ENCODE measurements at places on chromosomes 7 and 10.

DNA sequence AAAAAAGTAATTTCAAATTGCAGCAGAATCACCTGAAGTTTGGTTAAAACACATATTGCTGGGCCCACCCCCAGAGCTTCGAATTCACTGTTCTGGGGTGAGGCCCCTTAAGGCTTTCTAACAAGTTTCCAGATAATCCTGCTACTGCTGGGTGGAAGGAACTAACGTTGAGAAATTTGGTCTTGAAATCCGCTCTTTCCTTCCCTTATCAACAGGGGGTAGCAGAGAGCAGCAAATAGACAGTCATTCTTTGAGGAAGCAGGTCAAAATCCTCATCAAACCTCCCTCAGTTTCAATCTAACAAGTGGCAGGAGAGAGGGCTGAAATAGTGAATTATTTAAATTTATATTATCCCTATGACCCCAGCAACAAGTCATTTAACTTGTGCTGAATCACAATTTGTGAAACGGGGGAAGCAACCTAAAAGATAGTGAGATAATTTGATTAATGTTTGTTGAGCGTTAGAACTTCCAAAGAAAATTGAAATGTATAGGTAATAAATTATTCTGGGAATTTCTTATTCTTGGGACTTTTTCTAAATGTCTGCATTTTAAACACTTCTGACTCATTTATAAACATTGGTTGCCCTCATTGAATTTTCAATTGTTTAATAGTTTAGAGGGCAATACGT lies 21.7 kb upstream of the MALSU1 start:
- DNase-seq, result no peak

DNA sequence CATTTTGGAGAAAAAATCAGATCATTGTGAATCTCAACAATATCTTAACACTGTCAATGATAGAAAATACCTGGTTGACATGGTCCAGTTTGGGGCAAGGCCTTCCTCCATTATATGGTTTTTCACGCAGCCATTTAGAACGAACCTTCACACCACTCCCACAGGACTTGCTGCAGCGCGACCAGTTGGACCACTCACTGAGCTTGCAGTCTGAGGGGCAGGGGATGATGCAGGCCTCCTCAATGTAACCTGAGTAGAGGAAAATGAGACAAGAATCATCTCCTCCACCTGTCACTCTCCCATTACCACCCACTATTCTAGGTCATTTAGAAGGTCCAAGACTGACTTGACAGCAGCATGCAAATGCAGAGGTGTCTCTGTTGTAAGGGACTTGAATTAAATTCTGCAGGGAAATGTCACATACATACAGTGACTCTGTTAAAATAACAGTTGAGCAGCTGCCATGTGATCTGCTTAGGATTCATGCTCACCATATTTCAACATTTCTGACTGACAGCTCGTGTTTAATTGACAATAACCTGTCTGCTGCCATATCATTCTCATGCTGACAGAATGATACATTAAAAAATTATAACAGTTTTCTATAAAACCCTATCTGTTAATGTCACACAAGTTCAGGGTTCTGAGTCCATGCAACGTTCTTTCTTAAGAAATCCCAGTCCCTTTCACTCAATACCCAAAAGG lies 403.0 kb downstream of the THSD7A start:
- no peak for DNase-seq

- no peak for DNase-seq
Observed at GRCh38 chr10:125592897-125593296, 90.1 kb downstream of the TEX36 start.

DNA sequence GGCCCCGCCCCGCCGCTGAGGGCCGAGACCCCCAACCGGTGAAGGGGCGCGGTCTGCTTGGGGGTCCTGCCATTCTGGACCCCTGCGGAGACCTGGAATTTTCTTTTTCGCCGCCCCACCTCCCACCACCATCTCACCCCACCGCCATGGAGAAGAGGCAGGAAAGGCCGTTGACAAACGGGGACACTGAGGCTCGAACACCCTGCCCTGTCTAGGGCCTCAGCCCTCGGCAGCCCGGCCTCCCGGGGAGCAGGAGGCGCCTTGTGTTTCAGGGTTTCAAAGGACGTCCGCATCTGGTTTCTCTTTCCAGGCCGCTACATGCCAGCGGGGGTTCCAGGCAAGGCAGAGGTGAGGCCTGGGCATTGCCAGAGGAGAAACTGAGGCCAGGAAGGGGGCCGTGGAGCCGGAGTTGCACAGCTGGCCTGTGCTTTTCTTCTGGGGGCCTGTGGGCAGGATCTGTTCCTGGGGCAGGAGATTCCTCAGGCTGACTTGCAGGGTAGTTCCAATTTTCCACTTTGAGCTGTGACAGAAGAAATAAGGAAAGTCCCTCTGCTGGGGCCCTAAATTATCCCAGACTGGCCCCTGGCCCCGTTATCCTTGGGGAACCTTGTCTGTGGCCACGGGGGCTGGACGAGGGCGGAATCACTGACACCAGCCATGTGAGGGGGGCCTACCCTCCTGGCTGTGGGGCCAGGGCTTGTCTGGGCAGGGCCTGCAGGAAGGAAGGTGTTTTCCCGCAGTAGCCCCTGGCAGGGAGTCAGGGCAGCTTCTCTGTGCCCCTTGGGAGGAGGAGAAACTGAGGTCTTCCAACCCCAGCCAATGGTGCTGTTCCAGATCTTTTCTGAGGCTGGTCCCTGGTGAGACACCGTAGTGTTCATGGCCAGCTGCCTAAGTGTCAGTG lies 900 bp upstream of the MICALL2 start:
- DNase-seq, result no peak

GRCh38 chr10:8051109-8051821 lies 3.2 kb upstream of the GATA3 start:
- no peak for DNase-seq

GRCh38 chr7:22429386-22429785 lies 70.6 kb downstream of the STEAP1B start:
- no peak for DNase-seq

GRCh38 chr10:70254778-70255328 lies 21.6 kb upstream of the PPA1 start:
- DNase-seq, result no peak

GRCh38 chr10:34507217-34507616 lies 307.9 kb downstream of the PARD3 start:
- DNase-seq, result no peak

DNA sequence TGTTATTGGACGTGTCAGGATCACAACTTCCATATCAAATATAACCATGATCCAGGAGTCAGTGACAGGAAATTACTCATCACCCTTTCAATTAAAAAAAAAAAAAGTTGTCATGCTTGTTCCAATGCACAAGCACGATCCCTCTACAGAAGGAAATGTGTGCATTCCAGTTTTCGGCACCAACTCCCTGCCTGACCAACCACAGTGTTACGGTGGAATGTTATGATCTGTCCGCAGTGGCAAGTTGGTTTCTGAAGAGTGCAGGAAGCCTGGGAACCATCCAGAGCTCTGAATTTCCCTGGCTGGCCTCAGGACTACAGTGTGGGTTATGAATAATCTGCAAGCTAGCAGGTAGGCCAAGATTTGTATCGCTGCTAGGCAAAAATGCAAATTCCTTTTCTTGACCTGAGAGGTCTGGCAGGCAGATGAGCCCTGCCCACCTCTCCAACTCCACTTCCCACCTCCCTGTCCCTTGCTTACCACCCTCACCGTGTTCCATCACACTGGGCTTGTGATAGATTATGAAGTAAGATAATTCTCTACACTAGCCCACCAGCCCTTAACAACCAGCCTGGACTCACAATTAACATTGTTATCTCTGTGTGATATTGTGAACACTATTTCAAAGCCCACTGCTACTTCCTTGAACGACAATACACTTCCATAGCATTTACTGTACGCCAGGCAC lies 20.4 kb downstream of the FRMPD2 start:
- DNase-seq, result no peak

GRCh38 chr10:10610171-10610570 lies 407.5 kb upstream of the CELF2 start:
- DNase-seq, result no peak

DNA sequence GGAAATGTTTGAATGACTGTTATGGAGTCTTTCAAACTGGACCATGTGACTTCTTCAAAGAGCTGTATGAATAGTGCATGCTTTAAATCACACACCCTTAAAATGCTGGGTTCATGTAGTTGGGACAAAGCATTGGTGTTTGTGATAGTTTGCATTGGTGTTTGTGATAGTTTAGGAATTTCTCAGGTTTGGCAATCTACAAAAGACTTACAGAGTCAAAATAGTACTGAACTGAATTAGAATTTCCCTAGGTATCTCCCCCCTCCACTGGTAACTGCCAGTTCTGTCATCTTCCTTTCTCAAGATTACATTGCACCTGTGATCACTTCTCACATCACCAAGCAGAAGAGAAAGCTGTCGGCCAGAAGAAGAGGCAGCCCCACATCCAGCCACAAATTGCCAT lies 261.1 kb downstream of the GATA3 start:
- DNase-seq, result no peak

DNA sequence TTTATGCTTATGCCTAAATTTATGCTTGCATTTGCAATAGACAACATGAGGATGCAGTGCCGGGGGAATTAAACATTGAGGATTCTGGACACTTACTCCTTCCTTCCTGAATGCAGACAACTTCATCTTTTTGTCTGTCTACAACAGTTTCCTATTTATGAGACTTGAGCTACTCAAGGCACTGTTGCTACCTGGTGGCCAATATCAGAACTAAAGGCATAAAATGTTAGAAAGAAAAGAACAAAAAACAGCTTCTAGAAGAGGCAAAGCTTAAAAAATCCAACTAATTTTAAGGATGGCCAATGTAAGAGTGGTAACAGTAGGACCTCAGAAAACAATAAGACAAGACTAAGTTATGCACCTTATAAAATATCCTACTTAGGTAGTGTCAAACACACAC lies 144.5 kb upstream of the PTN start:
- DNase-seq, result no peak

- no peak for DNase-seq
Observed at GRCh38 chr7:134477954-134478353, 19.1 kb upstream of the AKR1B1 start.

DNA sequence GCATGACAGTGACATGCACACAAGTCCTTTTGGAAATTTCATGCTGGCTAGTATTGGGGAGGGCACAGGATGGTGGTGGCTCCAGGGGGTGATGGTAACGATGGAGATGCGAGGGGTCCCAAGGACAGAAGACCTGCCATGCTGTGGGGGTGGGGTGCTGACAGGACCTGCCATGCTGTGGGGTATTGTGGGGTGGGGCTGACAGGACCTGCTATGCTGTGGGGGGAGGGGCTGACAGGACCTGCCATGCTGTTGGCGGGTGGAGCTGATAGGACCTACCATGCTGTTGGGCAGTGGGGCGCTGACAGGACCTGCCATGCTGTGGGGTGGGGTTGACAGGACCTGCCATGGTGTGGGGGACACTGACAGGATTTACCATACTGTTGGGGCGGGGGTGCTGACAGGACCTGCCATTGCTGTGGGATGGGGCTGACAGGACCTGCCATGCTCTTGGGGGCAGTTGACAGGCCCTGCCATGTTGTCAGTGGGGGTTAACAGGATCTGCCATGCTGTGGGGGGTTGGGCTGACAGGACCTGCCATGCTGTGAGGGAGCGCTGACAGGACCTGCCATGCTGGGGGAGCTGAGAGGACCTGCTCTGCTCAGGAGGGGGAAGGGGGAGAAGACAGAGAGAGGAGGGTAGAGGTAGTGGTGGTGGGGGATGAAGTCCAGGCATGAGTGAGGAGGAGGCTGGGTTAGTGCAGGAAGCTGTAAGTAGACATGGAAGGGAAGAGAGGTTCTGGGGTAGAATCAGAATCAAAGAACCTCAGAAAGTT lies 36.2 kb upstream of the RET start:
- DNase-seq, result no peak

GRCh38 chr7:139360210-139360947 lies 685 bp downstream of the LUC7L2 start:
- DNase-seq, result peak; percentile 98

DNA sequence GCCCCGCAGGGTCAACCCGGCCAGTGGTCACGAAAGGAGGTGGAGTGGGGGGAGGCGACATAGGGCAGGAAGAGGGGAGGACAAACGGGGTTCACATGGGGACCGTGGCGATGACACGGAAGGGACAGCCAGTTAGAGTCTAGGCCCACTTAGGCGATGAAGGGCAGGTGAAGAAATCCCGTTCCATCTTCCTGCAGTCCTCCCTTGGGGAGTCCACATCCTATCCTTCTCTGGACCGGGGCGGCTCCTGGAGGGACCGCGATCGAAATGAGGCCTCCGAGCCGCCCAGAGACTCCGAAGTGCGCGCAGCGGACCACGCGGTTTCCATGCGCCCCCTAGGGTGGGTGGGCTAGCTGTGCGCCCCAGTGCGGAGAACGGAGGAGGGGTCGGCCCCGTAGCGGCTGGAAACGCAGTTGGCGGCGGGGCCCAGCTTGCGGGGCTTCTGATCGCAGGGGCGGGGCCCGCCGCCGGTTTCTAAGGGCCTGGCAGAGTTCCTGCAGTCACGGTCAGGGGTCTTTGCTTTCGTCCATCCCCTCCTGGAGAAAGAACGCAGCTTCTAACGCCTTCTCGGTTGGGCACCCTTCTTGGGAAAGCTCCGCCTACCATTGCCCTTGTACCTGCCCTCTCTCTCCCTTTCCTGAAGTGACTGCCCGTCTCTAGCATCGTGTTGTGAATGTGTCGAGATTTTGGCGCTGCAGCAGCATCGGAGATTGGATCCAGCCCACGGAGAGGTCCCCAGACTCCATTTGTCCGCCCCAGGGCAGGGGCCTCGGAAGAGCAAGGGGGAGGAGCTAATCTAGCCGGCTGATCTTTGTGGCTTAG lies 17.9 kb upstream of the TMEM225B start:
- DNase-seq, result peak; percentile 65

DNA sequence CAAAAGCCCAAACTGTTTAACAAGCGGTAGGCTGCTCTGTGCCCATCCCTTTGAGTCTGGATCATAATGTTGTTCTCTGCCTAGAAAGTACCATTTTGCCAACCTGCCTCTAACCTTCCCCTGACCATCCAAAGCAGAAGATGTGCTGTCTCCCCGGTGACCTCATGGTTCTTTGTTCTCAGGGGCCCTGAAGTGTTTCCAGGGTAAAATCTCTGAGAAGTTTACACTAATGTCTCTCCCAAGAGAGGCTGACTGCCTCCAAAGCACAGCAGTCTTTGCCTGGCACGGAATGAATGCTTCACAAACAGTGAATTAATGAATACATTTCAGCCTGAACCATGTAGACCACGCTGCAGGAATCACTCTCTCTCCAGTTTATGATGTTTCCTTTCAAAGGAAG lies 523.8 kb upstream of the CELF2 start:
- no peak for DNase-seq

- no peak for DNase-seq
Observed at GRCh38 chr7:47635091-47636080, 53.5 kb upstream of the TNS3 start.

- DNase-seq, result no peak
Observed at GRCh38 chr10:89946106-89946505, 244.7 kb downstream of the KIF20B start.

GRCh38 chr7:140646931-140647647 lies 6.5 kb upstream of the DENND2A start:
- peak; percentile 12 for DNase-seq

DNA sequence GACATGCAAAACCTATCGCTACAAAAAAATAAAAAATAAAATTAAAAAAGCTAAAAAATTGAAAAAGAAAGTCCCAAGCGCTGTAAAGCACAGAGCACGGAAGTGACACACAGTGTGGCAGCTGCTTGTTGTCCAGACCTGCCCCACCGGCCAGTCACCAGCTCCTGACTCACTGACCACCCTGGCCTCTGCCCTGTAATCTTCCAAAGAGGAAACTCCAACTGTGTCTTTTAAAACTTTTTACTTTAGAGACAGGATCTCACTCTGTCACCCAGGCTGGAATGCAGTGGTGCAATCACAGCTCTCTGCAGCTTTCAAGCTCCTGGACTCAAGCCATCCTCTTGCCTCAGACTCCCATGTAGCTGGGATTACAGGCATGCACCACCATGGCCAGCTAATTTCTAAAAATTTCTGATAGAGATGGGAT lies 23.6 kb downstream of the GNA12 start:
- no peak for DNase-seq
